ENCODE measurements at places on chromosomes 12 and 14.

DNA sequence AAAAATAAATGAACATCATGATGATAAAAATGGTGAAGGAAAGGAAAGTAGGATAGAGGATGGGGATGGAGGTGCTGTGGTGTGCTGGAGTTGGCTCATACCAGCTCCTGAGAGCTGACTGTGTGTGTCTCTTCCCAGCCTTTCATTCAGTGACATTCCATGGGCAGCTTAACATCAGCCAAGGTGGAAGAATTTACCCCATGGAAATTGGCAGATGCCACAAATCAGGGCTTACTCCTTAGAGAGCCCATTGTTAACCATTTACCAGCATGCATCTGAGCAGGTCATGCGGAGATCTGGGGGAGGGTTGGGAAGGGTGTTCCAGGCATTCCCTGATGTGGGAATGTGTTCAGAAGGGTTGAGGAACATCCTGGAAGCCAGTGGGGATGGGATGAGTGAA lies 164.7 kb upstream of the MYL2 start:
- no peak for DNase-seq

DNA sequence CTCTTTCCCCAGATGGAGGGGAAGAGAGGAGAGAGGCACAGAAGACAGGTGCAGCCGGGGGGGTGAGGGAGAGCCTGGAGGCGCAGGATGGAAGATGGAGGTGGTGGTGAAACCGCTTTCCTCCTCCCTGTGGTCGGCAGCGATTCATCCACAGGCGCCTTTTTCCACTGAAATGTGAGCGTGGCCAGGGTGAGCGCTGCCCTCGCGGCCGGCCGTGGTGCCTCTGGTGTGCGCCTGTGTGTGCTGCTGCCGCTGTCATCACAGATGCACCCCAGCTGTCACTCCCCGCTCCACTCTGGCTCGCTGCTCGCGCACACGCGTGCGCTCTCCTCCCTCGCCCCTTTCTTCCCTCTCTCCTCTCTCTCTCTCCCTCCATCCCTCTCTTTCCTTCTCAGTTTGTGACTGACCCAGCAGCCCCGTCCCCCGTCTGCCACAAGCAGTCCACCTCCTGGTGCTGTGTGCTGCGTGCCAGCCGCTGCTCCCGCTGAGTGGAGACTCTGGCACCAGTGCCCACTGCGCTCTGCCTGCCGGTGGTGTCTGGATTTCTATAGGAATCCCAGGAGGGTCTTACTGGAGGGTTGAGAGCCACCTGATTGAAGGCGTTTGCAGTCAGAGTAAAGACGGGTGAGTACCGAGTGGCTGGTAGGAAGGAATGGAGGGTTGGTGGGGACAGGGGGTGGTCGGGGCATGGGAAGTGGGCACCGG lies at the start of gene LRTM2:
TSS of gene LRTM2 (plus strand) at position 375 of the 705 bp plus-strand sequence. CDS start 7,584 bp downstream, outside the sequence.
- DNase-seq: no peak

DNA sequence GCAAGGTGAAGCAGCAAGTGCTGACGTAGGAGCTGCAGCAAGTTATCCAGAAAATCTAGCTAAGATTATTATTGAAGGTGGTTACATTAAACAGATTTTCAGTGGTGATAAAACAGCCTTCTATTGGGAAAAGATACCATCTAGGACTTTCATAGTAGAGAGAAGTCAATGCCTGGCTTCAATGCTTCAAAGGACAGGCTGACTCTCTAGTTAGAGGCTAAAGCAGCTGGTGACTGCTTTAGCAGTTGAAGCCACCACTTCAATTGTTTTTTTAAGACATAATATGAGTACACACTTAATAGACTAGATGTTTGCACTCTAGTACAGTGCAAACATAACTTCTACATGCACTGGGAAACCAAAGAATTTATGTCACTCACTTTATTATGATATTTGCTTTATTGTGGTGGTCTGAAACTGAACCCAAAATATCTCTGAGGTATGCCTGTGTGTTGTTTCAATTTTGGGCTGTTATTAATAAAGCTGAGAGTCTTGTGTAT lies 1026.9 kb upstream of the FOXG1 start:
- DNase-seq: no peak

DNA sequence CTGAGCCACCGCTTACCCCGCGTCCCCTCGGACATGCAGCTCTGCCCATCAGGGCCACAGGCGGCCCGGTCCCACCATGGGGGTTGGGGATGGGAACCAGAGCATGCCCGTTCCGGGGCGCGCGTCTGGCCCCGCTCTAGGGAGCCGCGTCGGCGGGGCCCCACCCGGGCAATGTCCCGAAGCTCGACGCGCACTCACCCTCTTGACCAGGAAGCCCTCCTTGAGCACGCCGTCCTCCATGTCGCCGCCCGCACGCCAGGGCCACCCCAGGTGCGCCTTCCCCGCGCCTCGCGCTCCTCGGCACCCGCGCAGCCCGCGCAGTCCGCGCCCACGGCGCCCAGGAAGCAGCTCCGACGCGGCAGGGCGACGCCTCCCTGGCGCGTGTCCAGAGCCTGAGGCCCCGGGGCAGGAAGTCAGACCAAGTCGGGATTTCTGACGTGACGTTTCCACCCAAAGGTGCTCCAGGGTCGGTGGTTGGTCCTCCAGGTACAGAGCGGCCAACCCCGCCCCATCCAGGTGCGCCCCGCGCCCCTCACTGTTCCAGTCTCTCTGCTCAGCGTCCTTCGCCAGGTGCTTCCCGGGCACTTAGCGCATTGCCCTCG lies at the start of gene PLEK2:
TSS of gene PLEK2 (minus strand) at position 346 of the 602 bp plus-strand sequence. CDS start at position 240, 106 bp downstream.
- DNase-seq: no peak

- no peak for DNase-seq
These were observed 162.7 kb downstream of the ETV6 start for GRCh38 chr12:11812241-11812585.

GRCh38 chr12:90836689-90837088 lies 118.3 kb downstream of the CCER1 start:
- no peak for DNase-seq

GRCh38 chr12:98737322-98737712 lies 92.2 kb downstream of the APAF1 start:
- no peak for DNase-seq

GRCh38 chr14:101819251-101819990 lies 57.9 kb downstream of the PPP2R5C start:
- no peak for DNase-seq

DNA sequence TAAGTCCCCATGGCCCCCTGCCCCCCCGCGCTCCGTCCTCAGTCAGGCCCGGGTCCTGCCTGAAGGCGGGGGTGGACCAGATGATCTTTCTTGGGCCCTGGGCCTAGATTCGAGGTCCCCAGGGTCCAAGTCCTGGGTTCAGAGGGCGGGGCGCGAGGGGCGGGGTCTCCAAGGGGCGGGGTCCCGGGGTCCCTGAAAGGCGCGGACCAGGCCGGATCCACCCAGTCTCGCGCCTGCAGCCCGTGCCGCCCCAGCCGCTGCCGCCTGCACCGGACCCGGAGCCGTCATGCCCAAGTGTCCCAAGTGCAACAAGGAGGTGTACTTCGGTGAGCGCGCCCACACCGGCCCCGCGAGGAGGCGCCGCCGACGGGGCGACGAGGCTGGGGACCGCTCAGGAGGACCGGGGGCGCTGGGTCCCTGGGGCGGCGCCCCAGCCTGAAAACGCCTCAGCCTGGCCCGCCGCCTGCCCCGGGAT lies 325 bp downstream of the CRIP1 start:
- DNase-seq: no peak

- DNase-seq: no peak
These were observed 25.7 kb downstream of the SOAT2 start for GRCh38 chr12:53128780-53129569.

DNA sequence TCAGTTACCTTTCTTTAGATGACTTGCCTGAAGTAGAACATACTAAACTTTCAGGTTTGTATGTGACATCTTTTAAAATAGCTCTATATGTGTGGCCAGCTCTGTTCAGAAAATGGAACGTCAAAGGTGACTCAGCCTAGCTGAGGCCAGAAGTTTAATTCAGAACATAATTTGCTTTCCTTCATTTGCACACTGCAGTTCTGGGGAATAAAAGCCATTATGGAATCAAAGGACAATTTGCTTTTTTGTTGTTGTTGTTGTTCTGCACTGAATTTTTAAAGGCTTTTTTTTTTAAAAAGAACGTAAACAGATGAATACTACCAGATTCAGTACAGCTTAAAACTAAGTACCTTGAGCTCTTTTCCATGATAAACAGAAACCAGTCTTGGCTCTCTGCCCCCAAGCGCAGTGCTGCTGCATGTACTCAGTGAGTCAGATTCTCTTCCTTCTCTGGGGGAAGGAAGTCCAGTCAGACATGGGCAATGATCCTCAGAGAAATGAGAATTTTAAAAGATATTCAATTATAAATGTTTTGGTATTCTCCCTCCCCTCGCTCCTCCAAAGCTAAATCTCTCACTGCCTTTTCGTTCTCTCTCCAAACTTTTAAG lies 644.2 kb downstream of the NOVA1 start:
- DNase-seq: no peak

Measured in cerebellar nuclear complex (tissue), 1 donor.